Stimulated activated memory B cell treated with anti-CD40 and anti-IgM and Interleukin-4, amounts not matched to agents 10 μg/mL and 1 μg/mL and 100 μg/mL, for 72 hours (primary cell): ENCODE measurements at places on chromosomes 7 and 10.

DNA sequence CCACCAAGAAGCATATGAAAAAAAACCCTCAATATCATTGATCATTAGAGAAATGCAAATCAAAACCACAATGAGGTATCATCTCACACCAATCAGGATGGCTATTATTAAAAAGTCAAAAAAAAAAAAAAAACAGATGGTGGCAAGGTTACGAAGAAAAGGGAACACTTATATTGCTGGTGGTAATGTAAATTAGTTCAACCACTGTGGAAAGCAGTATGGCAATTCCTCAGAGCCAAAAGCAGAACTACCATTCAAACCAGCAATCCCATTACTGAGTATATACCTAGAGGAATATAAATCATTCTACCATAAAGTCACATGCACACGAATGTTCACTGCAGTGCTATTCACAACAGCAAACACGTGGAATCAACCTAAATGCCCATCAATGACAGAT, 46.0 kb downstream of the CNOT4 start:
- H3K4me1 ChIP-seq = peaks cover 41% of the 10 kb centered on the region
- H3K4me3 ChIP-seq = no peak overlapping the region
- no peaks in the 10 kb centered on the region for H3K27me3 ChIP-seq
- ATAC-seq = peak; percentile 27
- H3K36me3 ChIP-seq = peaks cover 32% of the 10 kb centered on the region

GRCh38 chr7:74307738-74308505, 18.7 kb downstream of the CLIP2 start:
- no peak for ATAC-seq
- peaks cover 11% of the 10 kb centered on the region for H3K36me3 ChIP-seq
- no peaks in the 10 kb centered on the region for H3K27me3 ChIP-seq
- H3K27ac ChIP-seq = no peak overlapping the region
- peaks cover 40% of the 10 kb centered on the region for H3K4me1 ChIP-seq
- no peak overlapping the region for H3K4me3 ChIP-seq

- H3K36me3 ChIP-seq = no peaks in the 10 kb centered on the region
- ATAC-seq = no peak
- no peaks in the 10 kb centered on the region for H3K27me3 ChIP-seq
- no peak overlapping the region for H3K27ac ChIP-seq
Measured at GRCh38 chr7:108813251-108814014, 243.8 kb downstream of the DNAJB9 start.

- no peak overlapping the region for H3K4me3 ChIP-seq
- no peaks in the 10 kb centered on the region for H3K36me3 ChIP-seq
- peaks cover 18% of the 10 kb centered on the region for H3K27me3 ChIP-seq
- H3K27ac ChIP-seq = no peak overlapping the region
- no peak for ATAC-seq
Measured at GRCh38 chr7:12091231-12091630, 119.9 kb upstream of the TMEM106B start.

DNA sequence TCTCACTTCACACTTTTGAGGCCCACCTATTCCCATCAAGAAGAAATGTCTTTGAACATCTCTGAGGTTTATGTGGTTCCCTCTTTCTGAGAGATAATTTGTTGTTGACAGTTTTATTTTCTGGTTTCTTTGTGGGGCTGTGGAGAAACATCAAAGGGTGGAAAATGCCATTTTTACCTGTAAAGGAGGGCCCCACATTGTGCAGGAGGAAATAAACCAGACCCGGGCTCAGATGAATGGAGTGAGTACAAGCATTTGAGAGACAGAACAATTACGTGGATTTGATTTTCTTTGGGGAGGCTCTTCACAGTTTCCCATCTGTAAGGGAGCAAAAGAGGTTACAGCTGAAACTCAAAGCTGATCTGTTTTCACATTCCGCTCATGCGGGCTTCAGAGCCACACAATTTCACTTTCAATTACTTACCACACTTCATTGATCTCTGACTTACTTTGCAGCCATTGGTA, 29.8 kb downstream of the ITPRIP start:
- peaks cover 14% of the 10 kb centered on the region for H3K36me3 ChIP-seq
- peak; percentile 62 for ATAC-seq
- peaks cover 28% of the 10 kb centered on the region for H3K4me1 ChIP-seq
- H3K27me3 ChIP-seq = no peaks in the 10 kb centered on the region
- H3K4me3 ChIP-seq = no peak overlapping the region
- H3K27ac ChIP-seq = peak overlapping the region; percentile 69

- H3K4me3 ChIP-seq = no peak overlapping the region
- H3K36me3 ChIP-seq = no peaks in the 10 kb centered on the region
Measured at GRCh38 chr10:21449288-21449966, 76.1 kb downstream of the SKIDA1 start.

DNA sequence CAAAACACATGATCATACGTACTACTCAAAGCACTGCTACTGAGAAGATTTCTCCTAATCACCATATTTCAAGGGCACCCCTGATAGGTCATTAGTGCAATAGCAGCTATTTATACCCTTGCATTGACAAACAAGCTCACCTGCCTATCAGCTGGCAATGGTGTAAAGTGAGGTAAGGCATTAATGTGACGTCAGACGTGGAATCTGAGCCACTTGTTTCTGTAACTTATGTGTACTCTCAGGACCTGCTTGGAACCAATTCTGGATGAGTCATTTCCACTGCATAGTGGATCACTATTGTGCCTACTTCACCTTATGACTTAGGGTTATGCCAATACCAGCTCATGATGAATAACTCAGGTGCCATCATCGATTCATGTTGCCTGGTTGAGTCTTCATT, 628.5 kb upstream of the CELF2 start:
- no peaks in the 10 kb centered on the region for H3K27me3 ChIP-seq
- no peak overlapping the region for H3K27ac ChIP-seq
- H3K4me1 ChIP-seq = no peaks in the 10 kb centered on the region
- no peak overlapping the region for H3K4me3 ChIP-seq
- no peaks in the 10 kb centered on the region for H3K36me3 ChIP-seq

- peaks cover 10% of the 10 kb centered on the region for H3K4me1 ChIP-seq
- no peak overlapping the region for H3K4me3 ChIP-seq
- H3K27ac ChIP-seq = no peak overlapping the region
- peaks cover 20% of the 10 kb centered on the region for H3K27me3 ChIP-seq
- no peak for ATAC-seq
Measured at GRCh38 chr10:48232717-48233447, 41.6 kb downstream of the FRMPD2 start.

- no peak for ATAC-seq
- no peak overlapping the region for H3K27ac ChIP-seq
- peaks cover 21% of the 10 kb centered on the region for H3K4me1 ChIP-seq
- no peaks in the 10 kb centered on the region for H3K27me3 ChIP-seq
- H3K36me3 ChIP-seq = no peaks in the 10 kb centered on the region
Measured at GRCh38 chr7:112086496-112087254, 119.5 kb downstream of the DOCK4 start.

GRCh38 chr10:97887399-97887798, 37.8 kb downstream of the GOLGA7B start:
- no peak overlapping the region for H3K4me3 ChIP-seq
- no peaks in the 10 kb centered on the region for H3K36me3 ChIP-seq
- H3K4me1 ChIP-seq = no peaks in the 10 kb centered on the region

GRCh38 chr7:135719688-135720087, 8.3 kb downstream of the SLC13A4 start:
- H3K27me3 ChIP-seq = peaks cover 44% of the 10 kb centered on the region
- H3K4me3 ChIP-seq = no peak overlapping the region
- no peaks in the 10 kb centered on the region for H3K36me3 ChIP-seq
- H3K4me1 ChIP-seq = no peaks in the 10 kb centered on the region

DNA sequence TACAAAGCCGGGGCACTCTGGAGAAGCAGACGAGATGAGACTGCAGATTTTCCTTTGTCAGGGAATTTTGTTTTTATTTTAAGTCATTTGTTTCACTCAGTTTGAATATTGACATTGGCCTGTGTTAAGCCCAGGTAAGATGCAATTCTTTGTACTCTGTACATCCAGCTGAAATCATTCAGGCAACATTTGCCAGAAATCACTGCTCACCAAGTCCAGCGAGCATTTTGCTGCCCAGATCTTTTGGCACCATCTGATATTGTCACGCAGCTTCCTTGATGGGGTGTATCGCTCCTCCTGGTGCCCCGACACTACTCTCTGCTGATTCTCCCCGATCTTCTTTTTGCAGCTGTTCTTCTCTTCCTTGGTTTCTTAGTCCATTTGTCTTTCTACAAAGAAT, 261.7 kb downstream of the GALNT17 start:
- H3K36me3 ChIP-seq = no peaks in the 10 kb centered on the region
- H3K27me3 ChIP-seq = no peaks in the 10 kb centered on the region
- no peak for ATAC-seq
- no peaks in the 10 kb centered on the region for H3K4me1 ChIP-seq
- H3K27ac ChIP-seq = no peak overlapping the region

DNA sequence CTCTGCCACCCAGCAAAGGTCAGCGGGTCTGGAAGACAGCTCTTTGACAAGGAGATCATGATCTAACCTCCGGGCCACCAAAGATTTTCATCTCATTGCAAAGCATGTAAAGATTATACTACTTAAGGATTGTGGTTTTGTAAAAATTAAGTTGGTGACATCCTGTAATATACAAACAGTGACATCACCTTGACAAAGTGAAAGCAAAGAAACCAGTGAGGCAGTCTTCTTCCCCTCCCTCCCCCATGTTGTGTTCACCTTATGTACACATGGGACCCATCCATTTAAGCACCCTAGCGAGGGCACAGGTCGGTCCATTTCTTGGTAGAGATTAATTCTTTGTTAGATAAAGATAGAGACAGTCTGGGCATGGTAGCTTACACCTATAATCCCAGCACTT, 3.9 kb downstream of the MDH2 start:
- peaks cover 33% of the 10 kb centered on the region for H3K36me3 ChIP-seq
- no peak for ATAC-seq
- no peaks in the 10 kb centered on the region for H3K27me3 ChIP-seq
- H3K4me1 ChIP-seq = peaks cover 41% of the 10 kb centered on the region
- no peak overlapping the region for H3K4me3 ChIP-seq
- no peak overlapping the region for H3K27ac ChIP-seq

DNA sequence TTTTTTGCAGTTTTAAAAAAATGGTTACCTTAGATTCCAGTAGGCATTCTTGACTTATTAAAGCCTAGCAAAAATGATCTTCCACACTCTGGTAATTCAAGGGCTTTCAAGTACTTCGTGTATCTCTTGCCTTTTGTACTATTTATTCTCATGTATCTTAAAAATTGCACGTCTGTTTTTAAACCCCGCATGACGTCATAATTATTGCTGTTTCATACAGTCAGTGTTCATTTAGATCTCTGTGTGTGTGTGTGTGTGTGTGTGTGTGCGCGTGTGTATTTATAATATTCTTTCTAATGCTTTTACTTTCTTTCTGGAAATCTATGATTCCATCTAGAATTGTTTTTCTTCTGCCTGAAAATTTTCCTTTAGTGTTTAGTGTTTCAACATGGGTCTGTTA, 234.2 kb downstream of the CCSER2 start:
- no peaks in the 10 kb centered on the region for H3K36me3 ChIP-seq
- ATAC-seq = no peak
- H3K27me3 ChIP-seq = peaks cover 64% of the 10 kb centered on the region
- no peak overlapping the region for H3K4me3 ChIP-seq
- peaks cover 15% of the 10 kb centered on the region for H3K4me1 ChIP-seq

GRCh38 chr10:6558272-6558671, 21.8 kb downstream of the PRKCQ start:
- H3K4me3 ChIP-seq = no peak overlapping the region
- no peak overlapping the region for H3K27ac ChIP-seq

- H3K27me3 ChIP-seq = peaks cover 31% of the 10 kb centered on the region
- H3K27ac ChIP-seq = no peak overlapping the region
- no peaks in the 10 kb centered on the region for H3K36me3 ChIP-seq
- H3K4me3 ChIP-seq = no peak overlapping the region
- peaks cover 6% of the 10 kb centered on the region for H3K4me1 ChIP-seq
Measured at GRCh38 chr10:500876-501275, 188.6 kb downstream of the DIP2C start.

GRCh38 chr7:55070271-55070743, 51.5 kb downstream of the EGFR start:
- H3K4me1 ChIP-seq = peaks cover 30% of the 10 kb centered on the region
- no peak for ATAC-seq
- H3K27ac ChIP-seq = no peak overlapping the region
- no peaks in the 10 kb centered on the region for H3K36me3 ChIP-seq

DNA sequence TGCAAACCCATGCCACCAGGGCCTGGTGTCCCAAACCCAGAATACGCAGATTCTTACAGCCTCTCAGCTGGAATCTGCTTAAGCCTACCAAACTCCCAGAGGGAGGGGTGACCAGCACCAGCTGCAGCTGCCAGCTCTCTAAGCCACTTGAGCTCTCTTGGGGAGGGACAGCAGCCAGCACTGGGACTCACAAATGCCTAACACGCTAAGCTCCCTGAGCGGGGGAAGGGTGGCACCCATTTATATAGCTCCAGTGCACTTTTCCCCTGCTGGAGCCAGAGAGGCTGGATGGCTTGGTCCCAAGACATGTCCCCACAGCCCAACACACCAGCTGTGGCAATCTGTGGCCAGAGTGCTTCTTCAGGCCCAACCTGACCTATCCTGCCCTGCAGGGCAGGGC, 326.8 kb upstream of the NRG3 start:
- H3K4me3 ChIP-seq = no peak overlapping the region
- no peaks in the 10 kb centered on the region for H3K27me3 ChIP-seq
- no peak overlapping the region for H3K27ac ChIP-seq
- no peaks in the 10 kb centered on the region for H3K36me3 ChIP-seq
- H3K4me1 ChIP-seq = no peaks in the 10 kb centered on the region
- ATAC-seq = no peak

DNA sequence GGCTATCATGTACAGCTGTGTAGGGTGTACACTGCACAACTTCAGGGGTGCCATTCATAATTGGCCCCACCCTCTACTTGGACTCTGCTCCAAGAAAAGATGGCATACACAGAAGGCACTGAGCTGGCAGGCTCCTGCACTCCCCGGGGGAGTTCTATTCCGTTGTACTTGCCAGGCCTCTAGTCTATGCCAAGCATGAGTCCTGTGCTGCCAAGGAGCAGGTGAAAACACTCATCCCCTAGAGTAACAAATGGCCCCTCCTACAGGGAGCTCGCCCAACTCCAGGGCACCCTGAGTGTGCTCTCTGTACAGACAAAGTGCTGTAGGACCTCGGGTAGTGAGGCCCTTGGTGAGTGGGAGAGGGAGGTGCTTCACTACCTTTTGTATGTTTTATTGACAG, 127.2 kb downstream of the SLIT1 start:
- H3K4me1 ChIP-seq = no peaks in the 10 kb centered on the region
- H3K36me3 ChIP-seq = no peaks in the 10 kb centered on the region
- ATAC-seq = peak; percentile 34

DNA sequence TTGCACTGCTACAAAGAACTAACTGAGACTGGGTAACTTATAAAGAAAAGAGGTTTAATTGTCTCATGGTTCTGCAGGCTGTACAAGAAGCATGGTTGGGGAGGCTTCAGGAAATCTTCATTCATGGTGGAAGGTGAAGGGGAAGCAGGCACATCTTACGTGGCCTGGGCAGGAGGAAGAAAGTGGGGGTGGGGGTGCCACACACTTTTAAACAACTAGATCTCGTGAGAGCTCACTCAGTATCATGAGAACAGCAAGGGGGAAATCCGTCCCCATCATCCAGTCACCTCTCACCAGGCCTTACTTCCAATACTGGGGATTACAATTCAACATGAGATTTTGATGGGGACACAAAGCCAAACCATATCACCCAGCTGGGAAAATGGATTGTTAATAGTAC, 281.7 kb downstream of the AUTS2 start:
- ATAC-seq = no peak
- H3K4me1 ChIP-seq = peaks cover 22% of the 10 kb centered on the region
- H3K36me3 ChIP-seq = peaks cover 6% of the 10 kb centered on the region
- H3K4me3 ChIP-seq = no peak overlapping the region
